Central memory CD8-positive, alpha-beta T cell (primary cell): ENCODE measurements at places on chromosomes 1 and 21.
A peak's percentile ranks its signal among the peaks of the same experiment; 100 is the strongest.

GRCh38 chr1:207497941-207498340 is 2.0 kb downstream of the CR1 start:
- DNase-seq: no peak

DNA sequence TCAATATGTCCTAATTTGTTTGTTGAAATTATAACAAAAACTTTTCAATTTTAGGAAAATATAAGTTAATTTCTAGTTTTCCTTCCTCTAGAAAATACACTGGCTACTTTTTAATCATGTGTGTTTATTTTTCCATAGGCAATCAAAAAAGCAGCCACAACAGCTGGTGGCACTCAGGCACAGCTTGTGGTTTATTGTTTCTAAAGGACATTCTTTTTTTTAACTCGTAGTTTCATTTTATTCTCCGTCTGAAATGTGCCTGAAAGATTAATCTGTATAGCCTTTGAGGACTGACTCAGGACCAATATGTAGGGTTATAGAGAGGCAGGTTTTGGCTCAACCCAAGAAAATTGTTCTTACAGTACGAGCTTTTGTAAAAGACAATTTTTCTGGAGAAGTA is 20.7 kb upstream of the STX12 start:
- DNase-seq: no peak

GRCh38 chr1:51686450-51686849 is 69.6 kb downstream of the OSBPL9 start:
- no peak for DNase-seq

GRCh38 chr1:206886831-206887230 is 10.4 kb upstream of the IL24 start:
- DNase-seq: no peak

DNA sequence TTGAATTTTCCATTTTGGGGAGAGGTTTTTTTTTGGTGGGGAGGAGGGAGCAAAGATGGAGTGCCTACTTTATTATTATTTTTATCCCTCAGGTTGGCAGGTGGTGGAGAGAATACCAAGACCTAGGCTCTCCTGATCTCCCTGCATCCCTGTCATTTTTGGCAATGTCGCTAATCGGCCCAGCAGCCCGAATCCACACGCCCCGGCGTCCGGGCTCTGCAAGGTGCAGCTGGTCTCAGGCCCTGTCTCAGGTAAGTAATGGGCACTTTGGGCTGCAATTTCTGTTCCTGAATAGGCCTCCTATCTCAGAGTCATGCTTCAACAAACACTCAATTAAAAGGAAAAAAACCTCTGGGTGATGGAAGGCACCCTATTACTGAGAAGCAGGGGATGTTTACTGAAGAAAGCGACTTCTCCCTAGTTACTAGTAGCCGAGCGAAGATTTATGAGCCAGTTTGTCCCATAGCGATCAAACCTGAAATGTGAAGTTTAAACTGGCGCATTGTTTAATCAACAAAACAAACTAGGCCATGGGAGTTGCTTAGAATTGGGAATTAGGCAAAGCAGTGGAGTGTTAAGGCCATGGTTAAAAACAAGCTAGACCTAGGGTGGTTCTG is 137.8 kb downstream of the RWDD3 start:
- no peak for DNase-seq

- DNase-seq: no peak
These were observed 34.2 kb downstream of the CHD5 start for GRCh38 chr1:6145864-6146410.

- DNase-seq: no peak
These were observed 5.3 kb downstream of the TRAF3IP3 start for GRCh38 chr1:209761011-209761635.

DNA sequence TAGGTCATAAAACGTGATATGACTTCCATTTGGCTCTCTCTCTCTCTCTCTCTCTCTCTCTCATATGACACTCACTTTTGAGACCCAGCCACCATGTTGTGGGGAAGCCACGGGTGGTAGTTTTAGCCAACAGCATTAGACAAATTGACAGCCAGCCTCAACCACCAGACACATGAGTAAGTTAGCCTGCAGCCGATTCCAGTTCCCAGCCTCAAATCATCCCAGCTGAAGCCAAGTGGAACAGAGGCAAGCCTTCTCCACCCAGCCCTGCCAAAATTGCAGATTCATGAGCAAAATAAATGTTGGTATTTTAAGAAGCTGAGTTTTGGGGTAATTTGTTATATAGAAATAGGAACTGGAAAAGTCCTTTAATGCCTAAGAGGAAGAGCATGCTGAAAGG is 98.0 kb upstream of the DNAH14 start:
- no peak for DNase-seq

- DNase-seq: peak; percentile 88
These were observed 880 bp downstream of the PRPF38B start for GRCh38 chr1:108692724-108693655.

DNA sequence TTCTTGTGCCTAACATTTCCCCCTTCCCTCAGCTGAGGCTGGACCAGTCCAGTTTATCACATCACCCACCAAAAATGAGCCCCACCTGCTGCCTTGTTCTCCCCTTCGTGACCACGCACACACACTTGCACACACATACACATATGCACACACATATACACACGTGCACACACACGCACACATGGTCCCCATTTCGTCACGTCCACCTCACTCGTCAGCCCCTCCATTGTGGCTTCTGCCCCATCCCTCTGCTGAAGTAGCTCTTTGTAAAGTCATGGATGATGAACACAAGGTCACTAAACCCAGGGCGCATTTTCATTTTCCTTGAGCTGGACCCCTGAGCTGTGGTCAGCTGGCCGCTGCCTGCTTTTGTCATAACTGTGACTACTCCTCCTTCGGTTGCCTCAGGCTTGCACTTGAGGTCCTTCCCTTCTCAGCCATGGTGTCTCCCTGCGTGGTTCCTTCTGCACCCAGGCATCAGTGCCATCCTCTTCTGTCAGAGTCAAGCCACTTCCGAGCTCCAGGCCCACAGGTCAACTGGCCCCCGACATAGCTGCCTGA is 93.8 kb downstream of the SYT2 start:
- DNase-seq: no peak

GRCh38 chr1:155083865-155084721 is 5.5 kb downstream of the EFNA3 start:
- no peak for DNase-seq

DNA sequence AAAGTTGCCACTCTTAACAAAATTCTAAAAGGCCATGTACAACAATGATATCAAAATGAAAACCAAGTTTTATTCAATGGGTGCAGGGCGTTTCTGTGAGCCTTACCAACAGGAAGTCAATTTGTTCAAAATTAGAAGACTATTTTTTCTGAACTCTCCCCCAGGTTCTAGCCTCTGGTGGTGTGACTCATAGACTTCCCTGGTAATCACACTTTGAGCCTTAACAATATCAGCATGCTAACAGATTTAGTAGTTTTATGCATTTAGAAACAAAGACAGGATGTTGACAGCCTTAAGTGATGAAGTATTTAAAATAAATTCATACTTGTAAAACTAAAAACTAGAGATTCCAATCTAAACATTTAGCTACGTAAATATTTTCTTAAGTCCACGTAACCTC is 88.4 kb downstream of the LRRC8C start:
- DNase-seq: no peak

DNA sequence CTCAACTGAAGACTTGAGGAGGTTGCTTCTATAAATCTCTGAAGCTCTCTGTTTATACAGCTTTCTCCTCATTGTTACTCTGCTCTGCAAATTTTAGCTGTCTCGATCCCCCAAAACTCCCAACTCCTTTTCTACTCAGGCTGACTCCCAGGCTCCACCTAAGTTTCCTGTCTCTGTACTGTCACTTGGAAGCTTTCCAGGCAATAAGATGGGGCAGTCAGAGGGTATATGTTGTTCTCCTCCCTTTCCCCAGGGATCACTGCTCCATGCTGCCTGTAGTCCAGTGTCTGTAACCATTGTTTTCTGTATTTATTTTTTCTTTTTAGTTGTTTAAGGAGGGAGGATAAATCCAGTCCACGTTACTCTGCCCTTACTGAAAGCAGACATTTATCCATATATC is 13.4 kb downstream of the TSNAX start:
- DNase-seq: no peak
